Activated CD4-positive, alpha-beta memory T cell treated with anti-CD3 and anti-CD28 coated beads, Interleukin-2, amount 10 ng/mL, durations not matched to agents 7 days and 5 days (primary cell): ENCODE measurements at places on chromosomes 13 and 19.
A peak's percentile ranks its signal among the peaks of the same experiment; 100 is the strongest.

DNA sequence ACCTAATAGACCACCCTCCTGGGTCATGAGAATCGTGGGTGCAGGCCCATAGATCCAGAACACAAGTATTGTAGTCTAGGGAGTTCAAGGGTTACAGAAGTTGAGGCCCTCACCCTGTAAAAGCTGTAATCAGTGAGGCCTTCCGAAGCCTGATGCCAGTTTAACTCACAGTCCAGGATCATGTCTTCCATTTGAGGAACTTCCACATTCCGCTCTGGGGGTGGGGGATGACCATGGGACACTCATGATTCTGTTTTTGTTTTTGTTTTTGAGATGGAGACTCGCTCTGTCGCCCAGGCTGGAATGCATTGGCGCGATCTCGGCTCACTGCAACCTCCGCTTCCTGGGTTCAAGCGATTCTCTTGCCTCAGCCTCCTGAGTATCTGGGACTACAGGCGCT, 1.7 kb upstream of the RASIP1 start:
- H3K4me1 ChIP-seq, result peaks cover 34% of the 10 kb centered on the region
- H3K27me3 ChIP-seq, result peaks cover 11% of the 10 kb centered on the region
- DNase-seq, result no peak
- no peaks in the 10 kb centered on the region for H3K36me3 ChIP-seq
- H3K4me3 ChIP-seq, result no peak overlapping the region

DNA sequence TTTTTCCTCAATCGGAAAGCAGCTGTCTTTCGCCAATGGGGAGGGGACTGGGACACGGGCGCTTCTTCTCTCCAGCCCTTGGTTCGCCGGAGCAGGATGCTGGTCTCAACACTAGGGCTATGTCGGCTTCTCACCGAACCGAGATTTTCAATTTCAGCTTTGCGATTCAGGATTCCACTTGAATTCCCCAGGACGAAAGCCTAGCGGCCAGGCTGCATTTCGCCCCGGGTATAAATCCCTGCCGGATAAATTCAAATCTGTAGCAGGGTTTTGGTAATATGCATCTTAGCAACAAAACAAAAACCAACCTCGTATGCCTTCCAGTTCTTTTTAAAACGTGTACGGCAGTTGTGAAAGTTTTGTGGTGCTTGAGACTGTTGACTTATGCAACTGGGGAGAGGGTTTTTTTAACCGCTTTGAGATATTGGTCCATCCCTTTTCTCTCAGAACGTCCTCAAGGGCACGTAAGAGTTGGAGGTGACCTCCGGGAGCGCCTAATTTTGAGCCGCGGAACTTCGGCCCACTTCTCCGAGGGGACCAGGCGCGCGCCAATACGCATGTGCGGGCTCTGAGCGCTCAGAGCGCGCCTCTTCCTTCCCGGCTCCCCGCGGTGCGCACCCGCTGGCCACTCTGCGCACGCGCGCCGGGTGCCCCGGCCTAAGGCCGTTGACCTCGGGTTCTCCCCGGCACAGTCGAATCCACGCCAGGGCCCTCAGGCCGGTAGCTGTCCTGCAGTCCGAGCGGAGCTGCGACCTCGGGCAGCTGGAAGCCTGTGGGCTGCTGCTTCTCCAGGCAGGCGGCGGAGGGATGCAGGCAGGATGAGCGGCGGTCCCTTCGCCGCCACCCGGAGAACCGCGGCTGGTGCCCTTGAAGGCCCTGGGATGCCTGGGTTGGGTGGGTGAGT, 7.6 kb downstream of the POU4F1 start:
- peak overlapping the region; percentile 36 for H3K27ac ChIP-seq
- peaks cover 6% of the 10 kb centered on the region for H3K36me3 ChIP-seq
- peaks cover 83% of the 10 kb centered on the region for H3K27me3 ChIP-seq
- DNase-seq, result peak; percentile 16

- peak overlapping the region; percentile 84 for H3K4me3 ChIP-seq
- H3K27ac ChIP-seq, result peak overlapping the region; percentile 68
- peak; percentile 35 for DNase-seq
- H3K4me1 ChIP-seq, result peaks cover 49% of the 10 kb centered on the region
- no peaks in the 10 kb centered on the region for H3K27me3 ChIP-seq
These were observed 535 bp downstream of the BSG start for GRCh38 chr19:572743-573518.

DNA sequence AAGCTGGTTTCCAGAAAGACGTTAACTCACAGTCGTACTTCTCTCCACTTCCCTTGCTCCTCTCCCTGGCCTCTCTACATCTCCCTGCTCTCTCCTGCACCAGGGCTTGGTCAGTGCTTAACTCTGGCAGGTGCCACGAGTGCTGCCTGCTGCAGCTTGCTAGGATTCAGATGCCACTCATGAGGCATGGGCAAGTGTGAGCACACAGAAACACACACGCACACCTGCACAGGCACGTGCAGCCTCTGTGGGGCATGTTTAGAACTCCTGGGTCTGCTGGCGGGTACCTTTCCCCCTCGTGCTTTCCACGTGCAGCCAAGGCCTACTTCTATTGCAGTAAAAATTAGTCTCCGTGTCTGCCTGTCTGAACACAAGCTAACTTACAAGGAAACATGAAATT, 31.8 kb downstream of the SOX1 start:
- peaks cover 16% of the 10 kb centered on the region for H3K27me3 ChIP-seq
- H3K4me1 ChIP-seq, result no peaks in the 10 kb centered on the region
- no peak for DNase-seq
- no peaks in the 10 kb centered on the region for H3K36me3 ChIP-seq

DNA sequence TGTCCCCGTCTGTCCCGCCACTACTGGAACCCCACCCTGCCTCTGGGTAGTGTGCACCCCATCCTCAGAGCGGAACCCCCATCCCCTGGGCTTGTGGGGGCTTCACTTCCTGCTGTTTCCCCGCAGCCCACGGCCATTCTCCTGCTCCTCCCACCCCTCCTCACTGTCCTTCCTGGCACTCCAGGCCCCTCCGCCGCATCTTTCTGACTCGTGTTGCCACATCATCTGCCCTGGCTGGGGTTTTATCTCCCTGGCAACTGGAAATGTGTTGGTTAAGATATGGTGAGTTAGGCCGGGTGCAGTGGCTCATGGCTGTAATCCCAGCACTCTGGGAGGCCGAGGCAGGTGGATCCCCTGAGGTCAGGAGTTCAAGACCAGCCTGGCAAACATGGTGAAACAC, 37.3 kb downstream of the KDM4B start:
- no peak overlapping the region for H3K27ac ChIP-seq
- DNase-seq, result no peak

GRCh38 chr19:53102756-53103233, 427 bp downstream of the ZNF160 start:
- no peaks in the 10 kb centered on the region for H3K27me3 ChIP-seq
- H3K36me3 ChIP-seq, result peaks cover 44% of the 10 kb centered on the region
- peak; percentile 61 for DNase-seq
- peak overlapping the region; percentile 87 for H3K27ac ChIP-seq

GRCh38 chr13:43558326-43558725, 228.4 kb downstream of the ENOX1 start:
- no peak for DNase-seq
- no peaks in the 10 kb centered on the region for H3K36me3 ChIP-seq
- no peaks in the 10 kb centered on the region for H3K4me1 ChIP-seq
- H3K4me3 ChIP-seq, result no peak overlapping the region

GRCh38 chr19:8615813-8616596, 5.5 kb upstream of the ADAMTS10 start:
- no peak overlapping the region for H3K4me3 ChIP-seq
- H3K27me3 ChIP-seq, result peaks cover 4% of the 10 kb centered on the region
- peak; percentile 61 for DNase-seq
- H3K27ac ChIP-seq, result no peak overlapping the region
- no peaks in the 10 kb centered on the region for H3K36me3 ChIP-seq
- peaks cover 4% of the 10 kb centered on the region for H3K4me1 ChIP-seq

DNA sequence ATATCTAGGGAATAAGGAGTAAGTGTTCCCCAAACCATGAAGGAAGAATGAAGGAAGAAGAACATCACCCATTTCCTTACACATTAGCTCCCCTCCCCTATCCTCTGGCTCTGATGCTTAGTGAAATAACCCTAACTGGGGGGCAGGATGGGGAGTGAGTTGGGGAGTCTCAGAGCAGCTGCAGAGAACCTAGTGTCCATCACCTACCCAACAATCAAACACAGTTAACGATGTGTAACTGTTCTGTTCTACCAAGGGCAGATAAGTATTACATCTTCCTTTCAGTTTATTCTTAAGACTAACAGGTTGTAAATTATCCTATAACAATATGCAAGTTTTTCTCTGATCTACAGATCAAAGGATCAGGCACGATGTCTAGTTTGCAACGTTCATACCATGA, 12.8 kb downstream of the ELF1 start:
- peaks cover 37% of the 10 kb centered on the region for H3K36me3 ChIP-seq
- H3K27ac ChIP-seq, result peak overlapping the region; percentile 95
- no peak for DNase-seq
- peak overlapping the region; percentile 55 for H3K4me3 ChIP-seq
- H3K27me3 ChIP-seq, result no peaks in the 10 kb centered on the region

GRCh38 chr19:40858109-40858508, 7.9 kb upstream of the CYP2A6 start:
- no peak for DNase-seq
- H3K4me1 ChIP-seq, result no peaks in the 10 kb centered on the region

- no peak overlapping the region for H3K4me3 ChIP-seq
- no peaks in the 10 kb centered on the region for H3K36me3 ChIP-seq
- H3K27me3 ChIP-seq, result no peaks in the 10 kb centered on the region
- no peak for DNase-seq
These were observed 99.3 kb upstream of the SOX1 start for GRCh38 chr13:111967572-111968201.

DNA sequence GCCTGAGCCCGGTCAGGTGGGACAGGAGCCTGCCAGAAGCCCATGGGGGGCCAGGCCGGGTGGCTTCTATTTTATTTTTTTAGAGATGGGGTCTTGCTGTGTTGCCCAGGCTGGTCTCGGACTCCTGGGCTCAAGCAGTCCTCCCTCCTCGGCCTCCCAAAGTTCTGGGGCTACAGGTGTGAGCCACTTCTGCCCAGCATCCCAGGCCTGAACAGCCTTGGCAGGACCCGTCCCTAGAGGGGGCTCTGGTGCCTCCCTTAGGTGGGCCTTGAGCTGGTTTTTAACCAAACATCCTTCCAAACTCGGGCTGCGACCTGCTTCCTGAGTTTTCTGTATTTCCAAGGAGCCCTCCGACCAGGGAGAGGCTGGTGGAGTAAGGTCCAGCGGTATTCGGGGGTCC, 10.5 kb downstream of the COMP start:
- H3K27me3 ChIP-seq, result peaks cover 7% of the 10 kb centered on the region
- peaks cover 3% of the 10 kb centered on the region for H3K4me1 ChIP-seq
- H3K4me3 ChIP-seq, result no peak overlapping the region
- DNase-seq, result no peak
- H3K27ac ChIP-seq, result no peak overlapping the region
- H3K36me3 ChIP-seq, result no peaks in the 10 kb centered on the region

DNA sequence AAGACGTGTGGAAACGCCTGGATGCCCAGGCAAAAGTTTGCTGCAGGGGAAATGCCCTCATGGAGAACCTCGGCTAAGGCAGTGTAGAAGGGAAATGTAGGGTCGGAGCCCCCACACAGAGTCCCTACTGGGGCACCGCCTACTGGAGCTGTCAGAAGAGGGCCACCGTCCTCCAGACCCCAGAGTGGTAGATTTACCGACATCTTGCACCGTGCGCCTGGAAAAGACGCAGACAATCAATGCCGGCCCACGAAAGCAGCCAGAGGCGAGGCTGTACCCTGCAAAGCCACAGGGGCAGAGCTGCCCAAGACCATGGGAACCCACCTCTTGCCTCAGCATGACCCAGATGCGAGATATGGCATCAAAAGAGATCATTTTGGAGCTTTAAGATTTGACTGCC, 7.0 kb upstream of the EDNRB start:
- H3K36me3 ChIP-seq, result no peaks in the 10 kb centered on the region
- H3K4me3 ChIP-seq, result no peak overlapping the region
- peaks cover 29% of the 10 kb centered on the region for H3K27me3 ChIP-seq
- no peak for DNase-seq
- peaks cover 14% of the 10 kb centered on the region for H3K4me1 ChIP-seq

- H3K27ac ChIP-seq, result no peak overlapping the region
- H3K4me3 ChIP-seq, result no peak overlapping the region
- no peaks in the 10 kb centered on the region for H3K4me1 ChIP-seq
- no peak for DNase-seq
These were observed 881.1 kb downstream of the PCDH9 start for GRCh38 chr13:66348745-66349690.
